ENCODE measurements at places on chromosomes 16 and 17.

DNA sequence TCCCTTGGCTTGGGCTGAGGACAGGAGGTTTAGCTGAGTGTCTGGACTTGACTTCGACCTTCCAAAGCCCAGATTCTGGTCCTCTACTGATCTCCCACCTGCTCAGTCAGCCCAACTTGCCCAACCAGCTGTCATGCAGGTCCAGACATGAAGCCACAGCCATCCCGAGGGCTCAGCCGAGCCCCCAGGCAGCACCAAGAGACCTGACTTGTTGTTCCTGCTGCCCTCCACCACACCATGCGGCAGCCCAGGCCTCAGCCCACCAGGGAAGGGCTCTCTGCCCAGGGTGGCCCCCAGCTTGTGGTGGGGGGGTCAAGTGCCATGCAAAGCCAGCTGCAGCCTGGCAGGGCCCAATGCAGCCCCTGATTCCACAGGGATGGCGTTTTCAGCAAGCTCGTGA lies 17.2 kb upstream of the CACNG4 start:
- DNase-seq, result no peak

- no peak for DNase-seq
Observed at GRCh38 chr17:2975469-2975958, 87.9 kb downstream of the OR1D5 start.

GRCh38 chr16:3274490-3274889 lies 8.8 kb upstream of the ZNF263 start:
- DNase-seq, result no peak

GRCh38 chr16:15747937-15748336 lies 97.9 kb downstream of the NDE1 start:
- DNase-seq, result no peak

DNA sequence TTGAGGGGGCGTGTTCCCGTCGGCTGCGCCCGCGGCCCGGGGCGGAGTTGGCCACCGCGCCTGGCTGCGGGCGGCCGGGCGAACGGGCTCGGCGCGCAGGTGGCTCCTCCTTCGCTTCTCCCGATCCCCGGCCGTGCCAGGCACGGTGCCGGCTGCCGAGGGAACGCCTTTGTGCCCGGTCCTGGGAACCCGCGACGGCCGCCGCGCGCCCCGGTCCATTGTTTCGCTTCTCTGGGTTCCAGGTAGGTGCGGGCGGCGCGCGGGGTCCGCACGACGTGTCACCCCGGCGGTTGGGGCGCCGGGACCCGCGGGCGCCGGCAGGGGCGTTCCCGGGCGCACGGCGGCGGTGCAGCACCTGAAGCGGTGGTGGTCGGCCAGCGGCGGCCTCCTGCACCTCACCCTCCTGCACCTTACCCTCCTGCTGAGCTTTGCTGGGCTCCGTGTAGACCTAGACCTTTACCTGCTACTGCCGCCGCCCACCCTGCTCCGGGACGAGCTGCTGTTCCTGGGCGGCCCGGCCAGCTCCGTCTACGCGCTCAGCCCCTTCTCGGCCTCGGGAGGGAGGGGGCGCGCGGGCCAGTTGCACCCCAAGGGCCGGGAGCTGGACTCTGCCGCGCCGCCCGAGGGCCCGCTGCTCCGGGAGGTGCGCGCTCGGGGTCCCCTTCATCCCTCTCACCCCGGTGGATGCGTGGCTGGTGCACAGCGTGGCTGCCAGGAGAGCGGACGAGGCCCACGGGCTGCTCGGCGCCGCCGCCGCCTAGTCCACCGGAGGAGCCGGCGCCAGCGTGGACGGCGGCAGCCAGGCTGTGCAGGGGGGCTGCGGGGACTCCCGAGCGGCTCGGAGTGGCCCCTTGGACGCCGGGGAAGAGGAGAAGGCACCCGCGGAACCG lies 99.9 kb downstream of the EFCAB13 start:
- DNase-seq, result peak; percentile 43

- DNase-seq, result no peak
Observed at GRCh38 chr16:56269811-56270684, 78.8 kb downstream of the GNAO1 start.

- no peak for DNase-seq
Observed at GRCh38 chr16:75250809-75251279, 580 bp downstream of the BCAR1 start.

GRCh38 chr17:48295362-48296288 lies 134.4 kb downstream of the SKAP1 start:
- peak; percentile 70 for DNase-seq

- DNase-seq, result no peak
Observed at GRCh38 chr17:61647047-61647446, 56.0 kb upstream of the NACA2 start.

DNA sequence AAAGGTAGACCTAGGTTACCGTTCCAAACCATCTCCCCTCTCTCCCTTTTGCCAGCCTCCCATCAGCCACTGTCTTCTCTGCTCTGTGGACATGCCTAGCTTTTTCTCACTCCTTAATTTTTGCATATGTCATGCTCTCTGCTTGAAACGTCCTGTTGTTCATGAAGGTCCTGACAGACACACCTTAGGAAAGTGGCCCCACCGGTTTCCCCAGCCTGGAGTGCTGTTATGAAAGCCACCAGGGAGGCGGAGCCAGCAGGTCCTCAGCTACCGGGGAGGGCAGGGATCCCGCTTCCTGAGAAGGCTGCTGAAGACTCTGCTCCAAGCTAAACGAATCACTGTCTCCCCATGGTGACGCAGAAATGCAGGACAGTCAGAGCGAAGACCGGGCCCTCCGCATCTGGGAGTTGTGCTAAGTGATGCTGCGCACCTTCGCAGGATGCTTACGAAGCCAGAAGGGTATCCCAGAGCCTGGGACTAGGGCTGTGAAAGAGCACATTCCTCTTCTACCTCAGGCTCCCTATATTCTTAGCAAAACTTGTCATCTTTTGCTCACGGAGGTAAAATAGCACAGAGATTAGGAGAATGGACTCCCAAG lies 2.3 kb upstream of the SLC16A11 start:
- DNase-seq, result no peak

DNA sequence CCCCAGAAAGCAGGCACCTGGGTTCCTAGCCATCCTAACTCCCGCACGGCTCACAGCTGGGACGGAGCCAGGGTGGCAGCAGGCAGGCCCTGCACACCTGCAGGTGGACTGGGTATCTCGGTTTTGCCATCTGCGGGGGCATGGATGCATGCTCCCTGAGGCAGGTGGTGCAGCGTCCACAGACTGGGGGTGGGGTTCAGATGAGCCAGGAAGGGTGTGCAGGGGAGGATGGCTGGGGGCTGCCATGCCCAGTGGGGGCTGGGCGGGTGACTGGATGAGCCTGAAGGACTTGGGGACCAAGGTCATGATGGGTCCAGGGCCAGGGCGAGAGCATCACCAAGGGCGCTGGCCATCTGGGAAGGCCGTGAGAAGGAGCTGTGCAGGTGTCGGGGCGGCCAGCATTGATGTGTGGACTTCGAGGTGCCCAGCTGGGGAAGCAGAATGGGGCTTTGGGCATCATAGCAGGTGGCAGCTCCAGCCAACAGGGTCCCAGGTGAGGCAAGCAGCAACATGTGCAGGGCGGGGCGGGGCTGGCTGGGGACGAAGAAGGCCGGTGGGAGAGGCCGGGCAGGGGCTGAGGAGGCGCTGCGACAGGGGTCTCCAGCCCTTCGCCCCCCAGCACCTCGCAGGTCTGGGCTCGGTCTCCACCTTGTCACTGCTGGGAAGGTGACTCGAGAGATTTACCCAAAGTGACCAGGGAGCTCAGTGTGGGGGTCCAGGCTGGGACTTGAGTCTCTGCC lies 41.0 kb upstream of the ZNF469 start:
- DNase-seq, result no peak

DNA sequence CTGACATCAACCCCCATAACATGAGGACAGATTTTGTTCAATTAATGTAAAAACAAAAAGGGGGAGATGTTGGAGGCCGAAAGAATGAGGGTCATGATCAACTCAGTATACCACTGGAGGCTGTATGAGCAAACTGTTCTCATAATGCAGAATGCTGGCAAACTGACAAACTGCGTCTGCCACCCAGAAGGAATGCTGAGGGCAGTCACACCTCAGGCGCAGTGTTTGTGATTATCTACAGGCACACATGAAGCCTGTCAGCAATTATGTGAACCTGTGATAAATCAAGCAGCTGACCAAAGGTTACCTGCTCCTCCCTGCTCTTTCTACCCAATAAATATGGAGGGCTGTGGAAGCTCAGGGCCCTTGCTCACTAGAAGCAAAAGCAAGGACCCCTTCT lies 27.3 kb downstream of the CD300LG start:
- no peak for DNase-seq

DNA sequence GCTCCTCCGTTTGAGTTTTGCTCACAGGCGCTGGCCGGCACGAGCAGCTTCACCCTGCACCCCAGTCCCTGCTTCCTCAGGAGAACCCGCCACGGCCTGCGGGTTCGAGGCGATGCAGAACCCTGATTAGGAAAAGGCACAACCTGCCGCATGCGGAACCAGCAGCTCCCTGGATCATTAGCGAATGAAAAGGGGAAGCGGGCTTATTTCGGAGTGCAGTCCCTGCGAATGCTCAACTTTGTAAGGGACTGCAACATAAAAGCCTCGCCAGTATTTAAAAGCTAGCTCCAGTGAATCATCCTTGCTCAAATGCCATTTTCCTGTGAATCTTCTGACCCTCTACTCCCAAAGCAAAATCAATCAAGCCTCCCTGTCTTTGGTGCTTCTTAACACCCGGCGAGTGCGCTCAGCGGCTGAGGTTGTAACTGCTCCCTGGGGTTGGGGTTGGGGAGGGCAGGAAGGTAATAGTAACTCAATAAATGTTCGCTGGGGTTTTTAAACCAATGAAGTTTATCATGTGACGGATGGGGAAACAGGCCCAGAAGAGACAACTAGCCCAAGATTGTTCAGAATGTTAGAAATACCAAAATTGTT lies 678 bp upstream of the AKAP10 start:
- no peak for DNase-seq

DNA sequence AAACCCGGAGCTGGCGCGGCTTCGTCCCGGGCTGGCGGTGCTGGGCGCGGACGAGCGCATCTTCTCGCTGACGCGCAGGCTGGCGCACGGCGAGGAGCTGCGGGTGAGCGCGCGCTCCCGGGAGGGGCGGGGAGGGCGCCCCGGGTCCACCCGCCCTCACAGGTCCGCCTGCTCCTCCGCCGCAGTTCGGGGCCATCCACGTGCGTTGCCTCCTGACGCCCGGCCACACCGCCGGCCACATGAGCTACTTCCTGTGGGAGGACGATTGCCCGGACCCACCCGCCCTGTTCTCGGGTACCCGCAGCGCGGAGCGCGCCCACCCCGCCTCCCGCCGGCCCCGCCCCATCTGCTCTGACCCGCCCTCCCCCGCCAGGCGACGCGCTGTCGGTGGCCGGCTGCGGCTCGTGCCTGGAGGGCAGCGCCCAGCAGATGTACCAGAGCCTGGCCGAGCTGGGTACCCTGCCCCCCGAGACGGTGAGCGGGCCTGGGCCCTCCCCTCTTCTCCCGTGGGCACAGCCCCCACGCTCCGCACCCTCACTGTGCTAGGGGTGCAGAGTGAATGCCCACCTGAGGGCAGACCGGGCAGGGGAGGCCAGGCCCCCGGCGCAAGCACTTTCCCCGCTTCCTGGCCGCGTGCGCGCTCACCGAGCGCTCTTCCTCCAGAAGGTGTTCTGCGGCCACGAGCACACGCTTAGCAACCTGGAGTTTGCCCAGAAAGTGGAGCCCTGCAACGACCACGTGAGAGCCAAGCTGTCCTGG lies 1.4 kb downstream of the HAGHL start:
- peak; percentile 88 for DNase-seq

- no peak for DNase-seq
Observed at GRCh38 chr16:68605746-68606145, 39.4 kb upstream of the CDH3 start.

- no peak for DNase-seq
Observed at GRCh38 chr17:78607038-78607437, 29.8 kb upstream of the DNAH17 start.

GRCh38 chr16:87178977-87179376 lies 138.2 kb downstream of the C16orf95 start:
- DNase-seq, result no peak

GRCh38 chr16:54928016-54928356 lies 2.7 kb upstream of the IRX5 start:
- DNase-seq, result peak; percentile 37

Measured in B cell (primary cell).